ENCODE measurements at places on chromosomes 2 and 18.

- no peak for DNase-seq
Measured at GRCh38 chr2:165055082-165055851, 99.9 kb upstream of the SLC38A11 start.

GRCh38 chr2:133072837-133073694 lies 403.1 kb upstream of the LYPD1 start:
- DNase-seq, result no peak

GRCh38 chr2:12486205-12487118 lies 230.3 kb upstream of the TRIB2 start:
- DNase-seq, result no peak

DNA sequence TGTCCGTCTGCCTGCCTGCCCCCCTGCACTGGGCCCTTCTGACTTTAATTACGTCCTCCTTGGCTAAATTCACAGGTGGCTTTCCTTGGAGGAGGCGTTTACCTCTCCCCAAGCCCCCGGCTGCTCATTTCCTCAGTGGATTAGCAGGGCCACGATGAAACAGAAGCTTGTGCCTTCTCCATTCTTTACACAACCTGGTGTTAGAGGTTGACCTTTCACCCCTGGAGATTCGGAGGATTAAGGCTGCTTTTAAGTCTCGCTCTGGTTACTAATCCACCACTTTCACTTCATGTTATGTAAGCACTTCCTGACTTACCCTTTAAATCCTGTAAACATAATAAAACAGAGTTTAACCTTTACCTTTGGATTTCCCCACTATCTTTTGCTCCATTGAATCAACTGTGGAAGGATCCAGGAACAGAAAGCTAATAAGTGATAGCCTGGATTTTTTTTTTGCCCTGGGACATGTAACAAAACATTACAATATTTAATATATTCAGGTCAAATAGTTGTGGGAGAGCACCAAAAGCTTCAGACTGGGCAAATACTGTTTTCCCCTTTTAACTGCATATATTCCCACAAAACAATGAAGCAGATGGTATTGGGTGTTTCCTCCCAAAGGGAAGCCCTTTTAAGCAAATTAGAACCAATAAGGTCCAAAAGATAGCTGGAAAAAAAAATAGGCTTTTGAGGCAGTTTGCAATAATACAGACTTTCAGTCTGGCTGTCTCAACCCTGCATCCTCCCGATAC lies 370.2 kb downstream of the EN1 start:
- no peak for DNase-seq

DNA sequence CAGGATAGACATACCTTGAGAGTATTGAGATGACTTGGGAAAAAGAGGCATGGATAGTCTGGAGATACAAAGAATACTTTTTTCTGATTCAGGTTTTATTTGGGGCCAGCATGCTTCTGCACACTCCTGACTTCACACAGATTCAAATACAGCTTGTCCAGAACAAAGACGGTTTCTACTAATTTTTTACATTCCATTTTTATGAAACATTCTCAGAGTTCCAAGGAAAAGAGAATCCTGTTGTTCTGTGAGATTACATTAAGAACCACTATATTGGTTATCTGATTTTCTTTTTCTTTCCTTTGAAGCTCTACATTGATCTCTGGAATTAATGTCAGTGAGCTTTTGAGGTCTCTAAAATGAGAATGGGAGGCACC lies 41.0 kb downstream of the PTPRM start:
- DNase-seq, result no peak

DNA sequence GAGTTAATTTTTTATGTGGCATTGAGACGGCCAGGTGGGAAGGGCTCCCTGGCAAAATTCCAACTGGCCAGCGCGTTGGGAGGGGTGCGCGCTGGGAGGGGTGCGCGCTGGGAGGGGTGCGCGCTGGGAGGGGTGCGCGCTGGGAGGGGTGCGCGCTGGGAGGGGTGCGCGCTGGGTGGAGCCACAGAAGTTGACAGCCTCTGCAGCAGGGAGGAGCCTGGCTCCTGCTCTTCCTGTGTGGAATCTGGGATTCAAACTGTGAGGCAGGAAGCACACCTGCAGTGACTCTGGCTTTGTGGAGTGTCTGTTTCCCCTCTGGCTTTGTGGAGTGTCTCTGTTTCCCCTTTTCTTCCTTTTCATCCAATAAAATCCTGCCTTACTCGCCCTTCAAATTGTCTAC lies 147.9 kb upstream of the CBLN2 start:
- no peak for DNase-seq

- DNase-seq, result no peak
Measured at GRCh38 chr2:162581959-162582798, 238.2 kb downstream of the GCA start.

GRCh38 chr2:230423851-230424458 lies 8.0 kb downstream of the SP100 start:
- no peak for DNase-seq

GRCh38 chr2:239018271-239019182 lies 170.6 kb downstream of the TWIST2 start:
- DNase-seq, result no peak

DNA sequence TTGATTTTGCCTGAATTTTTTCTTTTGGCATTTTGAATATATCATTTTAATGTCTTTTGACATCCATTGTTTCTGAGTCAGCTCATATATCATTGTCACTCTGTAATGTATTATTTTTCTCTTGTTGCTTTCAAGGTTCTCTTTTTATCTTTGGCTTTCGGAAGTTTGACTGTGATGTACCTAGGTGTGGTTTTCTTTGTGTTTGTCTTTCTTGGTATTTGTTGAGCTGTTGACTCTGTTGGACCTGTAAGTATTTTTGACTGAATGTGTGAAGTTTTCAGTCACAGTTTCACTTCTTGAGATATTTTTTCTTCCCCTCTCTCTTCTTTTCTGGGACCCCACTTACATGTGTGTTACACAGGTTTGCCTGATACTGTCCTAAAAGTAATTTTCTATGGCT lies 24.9 kb upstream of the DRC1 start:
- DNase-seq, result no peak

- no peak for DNase-seq
Measured at GRCh38 chr2:198297350-198297749, 493.0 kb downstream of the PLCL1 start.

DNA sequence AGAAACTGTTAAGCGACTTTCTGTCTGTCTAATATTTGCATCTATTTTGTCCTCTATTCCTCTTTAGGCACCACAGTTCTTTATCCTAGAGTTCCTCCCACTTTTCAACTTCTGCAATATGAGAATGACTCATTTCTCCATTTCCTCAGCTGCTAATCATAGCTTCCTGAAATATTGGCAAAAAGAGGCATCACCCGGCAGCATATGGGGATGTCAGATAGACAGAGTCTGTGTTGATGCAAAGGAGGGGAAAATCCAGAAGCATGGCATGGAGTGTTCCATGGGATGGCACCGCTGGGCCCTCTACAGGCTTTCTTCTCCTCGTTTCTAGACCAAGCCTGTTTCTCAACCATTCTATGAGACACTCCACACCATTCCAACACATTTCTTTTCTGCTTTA lies 93.4 kb downstream of the DOCK10 start:
- no peak for DNase-seq

- no peak for DNase-seq
Measured at GRCh38 chr2:86011449-86011941, 94.2 kb downstream of the POLR1A start.

GRCh38 chr2:54587171-54588016 lies 131.3 kb downstream of the SPTBN1 start:
- DNase-seq, result no peak

- DNase-seq, result no peak
Measured at GRCh38 chr2:223046470-223047040, 5.4 kb upstream of the KCNE4 start.

DNA sequence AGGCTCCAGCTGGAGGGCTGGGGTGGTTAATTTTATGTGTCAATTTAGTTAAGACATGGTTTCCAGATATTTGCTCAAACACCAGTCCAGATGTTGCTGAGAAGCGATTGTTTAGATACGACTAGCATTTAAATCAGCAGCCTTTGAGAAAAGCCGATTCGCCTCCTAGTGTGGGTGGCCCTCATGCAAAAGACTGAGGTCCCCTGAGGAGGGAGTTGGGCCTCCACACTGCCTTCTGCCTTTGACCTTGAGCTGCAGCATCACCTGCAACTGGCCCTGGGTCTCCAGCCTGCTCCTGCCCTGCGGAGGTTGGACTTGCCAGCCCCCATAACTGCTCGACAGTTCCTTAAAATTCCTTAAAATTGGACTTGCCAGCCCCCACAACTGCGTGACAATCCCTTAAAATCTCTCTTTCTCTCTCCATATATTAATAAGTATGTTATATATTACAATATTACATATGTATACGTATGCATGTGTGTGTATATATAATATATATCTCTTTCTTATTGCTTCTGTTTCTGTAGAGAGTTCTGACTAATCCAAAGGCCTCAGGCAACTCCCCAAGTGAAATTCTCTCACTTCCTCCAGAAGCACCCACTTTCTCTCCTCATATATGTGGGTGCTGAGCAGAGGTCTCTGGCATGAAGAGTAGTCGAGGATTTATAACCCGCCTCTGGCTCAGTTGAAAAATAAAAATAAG lies 14.4 kb downstream of the FBLN7 start:
- no peak for DNase-seq

- DNase-seq, result no peak
Measured at GRCh38 chr2:60764736-60765534, 8.9 kb downstream of the PAPOLG start.

DNA sequence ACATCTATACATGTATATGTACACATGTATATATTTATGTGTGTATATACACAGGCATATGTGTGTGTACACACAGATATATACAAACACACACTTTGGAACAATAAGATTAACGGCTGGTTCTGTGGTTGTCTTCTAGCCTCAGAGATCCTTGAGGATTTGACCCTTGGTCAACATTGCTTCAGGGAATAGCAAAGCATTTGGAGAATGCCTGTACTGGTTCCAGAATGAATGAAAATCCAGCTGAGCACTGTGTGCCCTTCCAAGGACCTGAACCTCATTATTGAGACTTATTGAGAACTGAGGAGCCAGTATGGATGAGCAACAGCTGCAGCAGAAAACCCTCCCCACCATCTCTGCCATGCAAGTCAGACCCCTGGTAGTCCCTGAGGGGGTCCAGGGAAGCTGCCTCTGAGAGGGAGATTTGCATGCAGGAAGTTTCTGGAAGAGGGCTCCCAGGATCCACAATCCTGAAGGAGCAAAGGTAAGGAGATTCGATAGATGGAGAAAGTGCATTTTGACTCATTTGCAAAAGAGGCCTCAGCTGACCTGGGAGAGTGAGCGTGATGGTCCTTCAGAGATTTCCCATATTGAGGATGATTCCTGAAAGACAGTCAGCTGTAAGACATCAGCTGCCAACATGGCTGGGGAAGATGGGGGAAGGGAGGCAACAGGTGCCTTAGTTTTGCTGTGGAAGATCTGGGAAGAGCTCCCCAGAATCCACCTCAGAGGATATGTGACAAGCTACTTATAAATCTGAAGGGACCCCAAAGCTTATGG lies 166.6 kb upstream of the NCKAP5 start:
- no peak for DNase-seq

DNA sequence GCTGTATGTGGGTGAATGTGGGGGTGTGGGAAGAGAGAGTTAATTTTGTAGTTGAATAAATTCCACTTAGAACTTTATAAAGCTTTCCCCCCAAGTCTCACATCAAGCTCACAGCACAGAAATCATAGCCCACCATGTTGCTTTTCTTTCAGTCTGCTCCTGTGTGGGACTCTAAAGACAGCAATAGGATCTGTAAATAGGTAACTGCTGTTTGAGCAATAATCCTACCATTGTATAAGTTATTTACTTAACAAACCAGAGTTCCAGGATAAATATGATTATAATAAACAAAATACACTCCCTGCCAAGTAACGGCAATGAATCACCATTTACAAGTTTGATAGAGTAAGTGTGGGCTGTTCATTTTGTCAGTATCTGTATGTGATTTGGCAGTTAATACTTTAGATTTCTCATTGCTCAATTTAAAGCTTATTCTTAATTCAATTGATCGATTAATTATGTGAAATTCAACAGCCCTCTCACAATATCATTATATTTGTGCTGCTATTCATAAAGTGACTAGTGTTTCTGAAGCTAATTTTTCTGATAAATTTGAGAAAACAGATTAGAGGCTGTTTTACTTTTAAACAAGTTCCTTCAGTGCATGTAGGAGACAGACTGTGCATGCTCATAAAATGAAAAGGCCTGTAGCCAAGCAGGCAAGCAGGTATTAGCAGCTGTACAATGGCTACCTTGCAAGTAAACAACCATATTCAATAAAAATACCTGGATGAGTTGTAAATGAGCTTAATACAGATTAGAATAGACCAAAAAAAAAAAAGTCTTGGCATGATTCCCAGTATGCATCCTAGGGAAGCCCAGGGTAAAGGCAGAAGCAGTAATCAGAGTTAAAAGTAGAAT lies 142.7 kb downstream of the PDE11A start:
- DNase-seq, result no peak

DNA sequence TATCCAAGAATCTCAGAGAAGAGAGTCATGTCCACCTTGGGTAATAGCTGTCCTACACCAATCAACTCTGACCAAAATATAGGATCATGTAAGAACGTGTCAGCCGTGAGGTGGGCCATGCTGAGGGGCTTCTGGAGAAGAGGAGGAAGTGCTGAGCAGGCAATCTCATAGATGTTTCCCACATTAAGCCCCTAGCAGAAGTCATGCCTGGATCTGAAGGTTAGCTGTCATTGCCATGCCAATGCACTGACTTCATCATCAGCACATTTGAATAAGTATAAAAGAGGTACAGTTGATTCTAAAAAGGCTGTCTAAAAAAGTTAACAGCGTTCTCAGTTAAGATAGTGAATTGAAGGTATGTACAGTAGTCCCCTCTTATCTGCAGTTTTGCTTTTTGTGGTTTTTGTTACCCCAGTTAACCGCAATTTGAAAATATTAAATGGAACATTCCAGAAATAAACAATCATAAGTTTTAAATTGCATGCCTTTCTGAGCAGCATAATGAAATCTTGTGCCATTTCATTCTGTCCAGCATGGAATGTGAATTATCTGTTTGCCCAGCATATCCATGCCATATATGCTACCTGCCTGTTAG lies 67.2 kb upstream of the TMEM17 start:
- DNase-seq, result no peak

DNA sequence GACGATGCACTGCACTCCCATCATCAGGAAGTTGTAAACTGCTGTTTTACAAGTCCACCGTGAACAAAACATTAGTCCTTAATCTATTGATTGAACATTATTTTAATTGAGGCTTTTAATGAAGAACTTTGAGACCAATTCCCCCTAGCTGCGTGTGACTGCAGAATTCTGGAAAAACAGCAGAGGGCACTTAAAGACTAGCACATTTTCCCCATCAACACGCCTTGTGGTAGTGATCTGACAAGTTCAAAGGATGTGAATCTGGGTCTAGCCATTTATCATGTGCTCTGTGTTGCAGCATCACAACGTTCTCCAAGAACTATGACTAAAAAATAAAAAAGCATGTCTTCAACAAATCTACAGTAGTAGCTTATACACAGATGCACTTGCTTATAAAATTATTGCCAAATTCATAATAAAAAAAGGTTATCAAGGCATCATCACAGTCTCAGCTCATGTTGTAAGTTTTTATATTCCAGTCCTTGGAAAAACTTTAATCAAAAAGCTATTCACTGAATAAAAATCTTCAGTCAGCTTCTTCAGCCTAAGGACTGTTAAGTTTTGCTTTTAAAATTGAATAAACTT lies 35.8 kb downstream of the SKOR2 start:
- DNase-seq, result no peak

Data from stimulated activated CD4-positive, alpha-beta T cell treated with anti-CD3 and anti-CD28 coated beads, Interleukin-1b, Interleukin-23, amount 100 ng/mL, for 1 hour (primary cell).